Stimulated activated CD4-positive, alpha-beta T cell treated with anti-CD3 and anti-CD28 coated beads, Interleukin-2, amount 100 ng/mL, for 48 hours (primary cell): ENCODE measurements at places on chromosomes 16 and 17.

GRCh38 chr17:16407911-16408588, 7.3 kb upstream of the TRPV2 start:
- DNase-seq = no peak

- no peak for DNase-seq
Measured at GRCh38 chr17:6306820-6307219, 128.1 kb downstream of the AIPL1 start.

DNA sequence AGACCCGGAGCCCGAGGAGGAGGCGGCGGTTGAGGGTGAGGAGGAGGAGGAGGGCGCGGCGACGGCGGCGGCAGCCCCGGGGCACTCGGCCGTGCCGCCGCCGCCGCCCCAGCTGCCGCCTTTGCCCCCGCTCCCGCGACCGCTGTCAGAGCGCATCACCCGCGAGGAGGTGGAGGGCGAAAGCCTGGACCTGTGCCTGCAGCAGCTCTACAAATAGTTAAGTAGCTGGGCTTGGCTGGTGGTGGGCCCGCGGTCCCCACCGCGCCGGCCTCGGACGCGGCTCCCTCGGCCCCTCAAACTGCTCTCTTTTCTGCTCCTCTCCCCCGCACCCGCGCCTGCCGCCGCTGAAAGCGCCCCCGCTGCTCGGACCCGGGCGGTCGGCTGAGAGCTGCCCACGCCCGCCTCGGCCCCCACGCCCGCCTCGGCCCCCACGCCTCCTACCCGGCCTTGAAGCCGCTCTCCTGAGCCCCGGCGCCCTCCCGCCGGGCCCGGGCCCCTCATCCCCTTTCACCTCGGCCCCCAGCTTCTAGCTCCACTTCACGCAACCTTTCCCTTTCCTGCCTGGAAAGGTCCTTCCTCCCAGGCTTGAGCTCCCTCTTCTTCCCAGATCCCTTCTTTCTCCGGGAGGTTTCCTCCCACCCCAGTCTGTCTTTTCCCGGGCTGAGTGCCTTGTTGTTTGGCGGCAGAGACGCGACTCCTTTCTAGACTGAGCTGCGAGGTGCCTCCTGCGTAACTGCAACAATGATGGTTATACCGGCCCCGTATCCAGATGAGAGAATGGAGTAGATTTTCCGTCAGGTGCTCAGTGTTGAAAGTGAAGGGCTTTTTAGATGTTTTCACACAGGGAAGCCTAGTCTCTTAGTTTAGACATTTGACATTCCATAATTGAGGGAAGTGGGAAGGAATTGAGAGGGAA, 850 bp downstream of the PPM1E start:
- no peak for DNase-seq

- no peak for DNase-seq
Measured at GRCh38 chr17:32627239-32627996, 140.6 kb downstream of the CDK5R1 start.

GRCh38 chr16:60459463-60459862, 1576.8 kb downstream of the CDH8 start:
- no peak for DNase-seq

DNA sequence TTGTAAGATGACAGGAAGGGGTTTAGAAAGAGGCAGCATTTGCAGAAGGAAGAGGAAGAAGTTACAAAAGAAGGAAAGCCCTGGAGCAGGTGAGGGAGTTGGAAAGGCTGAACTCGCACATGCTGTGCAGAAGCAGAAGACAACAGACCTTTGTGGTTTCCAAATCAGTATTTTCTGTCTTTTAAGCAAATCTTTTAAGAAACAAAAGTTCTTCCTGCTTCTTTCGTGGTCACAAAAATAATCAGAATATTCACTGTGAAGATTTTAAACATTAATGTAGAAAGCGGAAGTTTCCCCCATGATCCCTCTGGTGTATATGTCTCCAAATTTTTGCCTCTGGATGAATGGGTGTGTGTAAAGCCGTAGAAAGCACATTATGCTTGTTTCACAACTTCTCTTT, 25.8 kb downstream of the ZNRF1 start:
- no peak for DNase-seq

DNA sequence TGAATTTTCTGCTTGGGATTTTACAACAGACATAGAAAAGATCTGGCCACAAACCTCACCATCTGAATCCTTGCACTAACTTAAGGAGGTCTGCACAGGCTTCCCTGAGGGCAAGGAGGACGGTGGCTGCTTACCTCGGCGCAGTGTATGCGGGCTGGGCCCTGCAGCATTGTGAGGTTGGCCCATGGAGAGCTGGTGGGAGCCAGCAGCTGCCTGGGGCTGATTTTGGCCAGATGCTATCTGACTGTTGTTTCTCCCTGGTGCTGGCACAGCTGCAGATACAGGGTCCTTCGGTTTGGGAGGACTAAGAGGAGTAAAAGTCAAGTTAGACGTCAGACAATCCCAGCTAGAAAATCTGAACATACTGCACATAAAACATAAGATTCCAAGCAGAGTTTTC, 79.8 kb downstream of the ARHGAP17 start:
- DNase-seq = no peak

DNA sequence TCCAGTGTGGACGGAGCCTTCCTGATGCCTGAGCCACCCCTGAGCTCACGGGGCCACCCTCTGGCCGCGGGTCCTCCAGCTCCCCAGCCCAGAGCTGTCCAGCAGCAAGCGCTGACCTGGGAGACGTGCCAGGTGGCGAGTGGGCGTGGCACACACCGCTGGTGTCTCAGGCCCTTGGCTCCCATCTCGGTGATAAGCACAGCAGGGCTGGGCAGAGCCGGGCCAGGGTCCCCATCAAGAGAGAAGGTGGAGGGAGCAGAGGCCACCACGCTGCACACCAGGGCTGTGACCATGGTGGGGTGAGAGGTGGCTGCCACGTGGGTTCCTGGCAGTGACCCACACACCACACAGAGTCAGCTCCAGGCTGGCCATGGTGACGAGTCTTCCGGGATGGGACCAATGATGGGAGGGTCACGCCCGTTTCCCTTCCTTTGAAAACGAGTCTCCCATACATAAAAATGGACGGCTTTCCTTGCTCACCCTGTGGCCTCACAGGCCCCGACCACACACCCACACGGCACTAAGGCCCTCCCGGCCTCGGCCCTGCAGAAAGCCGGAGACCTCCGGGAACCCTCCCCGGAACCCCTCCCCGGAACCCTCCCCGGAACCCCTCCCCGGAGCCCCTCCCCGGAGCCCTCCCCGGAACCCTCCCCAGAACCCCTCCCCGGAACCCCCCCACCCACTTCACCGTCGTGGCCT, 16.8 kb downstream of the UTS2R start:
- no peak for DNase-seq

- no peak for DNase-seq
Measured at GRCh38 chr17:41631025-41631897, 6.9 kb upstream of the KRT17 start.

- no peak for DNase-seq
Measured at GRCh38 chr17:3966720-3967363, 2.6 kb upstream of the ATP2A3 start.

- DNase-seq = no peak
Measured at GRCh38 chr16:28082624-28083023, 19.1 kb upstream of the GSG1L start.

DNA sequence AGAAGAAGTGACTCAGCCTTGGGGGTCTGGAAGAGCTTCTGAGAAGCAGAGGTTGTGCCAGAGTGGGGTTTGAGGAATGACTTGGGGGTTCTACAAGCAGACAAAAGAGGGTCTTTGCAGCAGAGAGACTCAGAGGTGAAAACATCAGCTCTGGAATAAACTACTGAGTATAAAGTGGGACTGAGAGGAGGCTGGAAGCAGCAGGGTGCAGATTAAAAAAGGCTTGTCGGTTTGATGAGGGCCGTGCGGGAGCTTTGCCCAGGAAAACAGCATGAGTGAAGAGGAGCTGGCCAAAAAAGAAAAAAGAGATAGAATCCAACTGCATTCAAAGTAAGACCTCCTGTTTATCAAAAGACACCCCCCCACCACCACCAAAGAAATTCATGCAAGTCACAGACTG, 13.1 kb upstream of the ACE start:
- DNase-seq = no peak

DNA sequence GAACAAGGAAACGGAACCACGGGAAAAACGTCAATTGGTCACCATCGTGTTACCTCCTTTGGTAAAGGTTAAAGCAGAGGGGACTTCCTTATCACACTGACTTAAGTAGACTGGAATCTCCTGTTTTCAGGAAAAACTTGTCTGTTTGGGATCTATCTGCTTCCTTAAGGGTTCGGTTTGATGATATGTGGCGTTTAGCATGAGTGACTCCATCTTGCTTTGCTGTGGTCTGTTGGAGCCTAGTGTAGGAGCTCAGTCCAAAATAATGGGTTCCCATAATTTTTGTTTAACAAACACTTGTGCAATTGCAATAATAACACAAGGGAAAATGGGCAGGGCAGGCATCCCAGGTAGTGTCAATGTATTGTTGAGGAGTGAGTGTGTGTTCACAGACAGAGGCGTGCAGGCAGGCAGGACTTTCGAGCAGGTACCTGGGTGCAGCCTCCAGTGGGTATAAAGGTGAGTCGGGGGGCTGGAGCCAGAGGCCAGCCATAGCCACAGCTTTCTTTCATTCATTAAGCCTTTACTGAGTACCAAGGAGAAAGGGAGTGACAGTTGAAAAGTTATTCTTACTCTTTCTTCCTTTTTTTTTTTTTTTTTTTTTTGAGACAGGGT, 4.3 kb upstream of the ENGASE start:
- DNase-seq = no peak

GRCh38 chr17:2707721-2708584, 3.6 kb downstream of the CLUH start:
- no peak for DNase-seq

DNA sequence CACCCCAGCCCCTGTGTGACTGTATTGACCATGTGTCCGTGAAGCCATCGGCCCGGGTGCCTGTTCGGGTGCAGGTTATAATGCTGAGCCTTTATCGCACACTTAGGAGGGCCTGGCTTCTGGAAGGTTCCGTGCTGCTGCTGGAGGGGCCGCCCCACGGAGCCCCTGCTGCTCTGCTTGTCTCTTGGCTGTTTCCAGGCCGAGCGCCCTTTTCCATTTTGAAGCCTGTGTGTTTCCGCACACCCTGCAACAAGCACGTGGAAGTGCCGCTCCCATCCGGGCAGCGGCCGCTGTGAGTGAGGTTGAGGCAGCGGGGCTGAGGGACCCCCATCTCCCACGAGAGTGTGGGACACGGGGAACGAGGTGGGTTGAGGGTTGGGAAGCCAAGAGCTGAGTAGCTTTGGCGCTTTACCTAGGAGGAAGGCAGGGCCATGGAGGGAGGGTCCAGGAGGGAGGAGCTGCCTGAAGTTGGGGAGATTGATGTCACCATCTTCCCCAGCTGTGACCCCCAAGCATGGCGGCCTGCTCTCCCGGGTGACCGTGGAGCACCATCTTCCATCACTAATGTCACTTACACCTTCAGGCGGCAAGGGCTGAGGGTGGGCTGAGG, 200.1 kb upstream of the GSE1 start:
- DNase-seq = no peak

GRCh38 chr16:717450-718245, 2.7 kb downstream of the METRN start:
- DNase-seq = no peak

GRCh38 chr16:87744750-87745514, 20.9 kb downstream of the KLHDC4 start:
- no peak for DNase-seq

DNA sequence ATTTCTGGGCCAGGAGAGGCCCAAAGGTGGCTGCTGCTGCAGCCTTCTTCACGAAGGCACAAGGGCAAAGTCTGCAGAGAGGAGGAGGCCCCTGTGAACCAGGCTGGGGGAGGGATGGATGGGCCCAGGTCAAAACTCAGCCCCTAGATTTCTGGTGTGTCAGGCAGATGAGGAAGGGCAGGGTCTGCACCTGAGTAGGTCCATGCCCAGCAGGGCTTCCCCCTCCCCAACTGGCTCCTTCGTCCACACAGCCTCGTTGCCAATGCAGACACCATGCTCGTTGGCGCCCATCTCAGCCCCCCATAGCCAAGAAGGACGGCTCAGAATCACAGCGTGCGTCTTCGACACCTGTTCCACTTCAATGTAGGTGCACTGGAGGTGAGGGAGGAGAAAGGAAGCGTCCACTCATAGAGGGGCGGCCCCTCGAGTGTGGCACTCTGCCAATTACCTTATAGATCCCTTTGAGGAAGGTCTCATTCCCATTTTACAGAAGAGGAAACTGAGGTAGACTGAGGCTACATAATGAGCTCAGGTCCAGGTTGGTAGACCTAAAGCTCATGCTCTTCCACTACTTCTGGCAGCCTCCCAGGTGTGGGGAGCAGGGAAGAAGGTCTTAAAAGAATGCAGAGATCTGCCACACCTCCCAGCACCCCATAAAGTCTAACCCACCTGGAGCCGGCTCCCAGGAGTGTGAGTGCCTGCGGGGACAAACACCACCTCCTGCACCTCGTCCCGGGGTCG, 902 bp downstream of the SCRN2 start:
- no peak for DNase-seq

- no peak for DNase-seq
Measured at GRCh38 chr16:66520406-66521170, 29.3 kb downstream of the TK2 start.

- DNase-seq = no peak
Measured at GRCh38 chr17:49920030-49920769, 48.8 kb upstream of the DLX4 start.

DNA sequence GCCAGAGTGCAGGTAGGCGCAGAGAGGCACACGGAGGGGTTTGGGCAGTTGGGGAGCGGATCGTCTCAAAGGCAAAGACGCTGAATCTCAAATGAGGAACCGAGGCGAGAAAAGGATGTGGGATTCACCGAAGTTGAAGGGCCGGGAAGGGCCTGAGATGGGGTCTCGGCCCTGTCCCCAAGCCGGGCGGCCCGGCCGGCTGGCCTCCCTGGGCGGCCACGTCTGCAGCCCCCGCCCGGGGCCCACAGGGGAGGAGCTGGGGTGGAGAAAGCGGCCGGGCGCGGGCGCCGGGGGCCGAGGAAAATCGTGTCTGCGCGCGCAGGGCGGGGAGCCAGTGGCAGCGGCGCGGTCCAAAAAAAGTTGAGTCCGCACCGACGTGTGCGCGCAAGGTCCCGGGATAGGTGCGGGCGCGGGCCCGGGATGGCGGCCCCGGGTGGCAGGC, 458 bp downstream of the SLC12A4 start:
- DNase-seq = peak; percentile 23

GRCh38 chr17:82297280-82297713, 20.1 kb downstream of the CD7 start:
- peak; percentile 83 for DNase-seq

GRCh38 chr16:54477714-54478113, 191.1 kb upstream of the IRX3 start:
- DNase-seq = no peak

- no peak for DNase-seq
Measured at GRCh38 chr16:81731649-81732048, 47.4 kb upstream of the PLCG2 start.

GRCh38 chr16:15542261-15542660, 100.7 kb downstream of the MARF1 start:
- DNase-seq = no peak

DNA sequence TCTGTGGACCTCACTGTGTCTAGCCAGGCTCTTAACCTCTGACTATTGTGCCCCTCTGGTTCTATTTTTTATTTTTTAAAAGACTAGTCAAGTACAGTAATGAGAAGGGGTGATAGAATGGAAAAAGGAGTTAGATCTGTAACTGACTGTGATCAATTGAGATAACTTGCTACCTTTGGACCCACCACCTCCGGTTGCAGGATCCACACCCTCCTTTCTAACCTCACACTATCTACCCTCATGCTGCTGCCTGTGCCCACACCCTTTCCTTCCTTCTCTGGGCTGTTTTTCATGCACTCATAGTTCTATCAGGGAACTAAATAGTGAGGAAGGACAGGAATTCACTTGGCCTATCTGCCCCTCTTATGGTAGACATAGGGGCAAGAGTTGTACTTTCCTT, 172.3 kb downstream of the KATNIP start:
- DNase-seq = no peak

GRCh38 chr17:56896968-56897359, 16.9 kb downstream of the TRIM25 start:
- DNase-seq = no peak

GRCh38 chr17:14204084-14204483, 32.6 kb downstream of the CDRT15 start:
- no peak for DNase-seq
